ENCODE measurements at places on chromosomes 7 and 10. TPM values are rescaled to one million over a fixed set of nuclear protein-coding genes. Genes with fewer than 3 reads are reported as not detected.

Gene SPDYE2
- not detected for total RNA-seq

Gene RARRES2
- total RNA-seq, result 73.1 TPM

Gene CPN1
- total RNA-seq, result not detected

Gene MOGAT3
- total RNA-seq, result not detected

Gene CYCS
- 63.8 TPM for total RNA-seq

DNA sequence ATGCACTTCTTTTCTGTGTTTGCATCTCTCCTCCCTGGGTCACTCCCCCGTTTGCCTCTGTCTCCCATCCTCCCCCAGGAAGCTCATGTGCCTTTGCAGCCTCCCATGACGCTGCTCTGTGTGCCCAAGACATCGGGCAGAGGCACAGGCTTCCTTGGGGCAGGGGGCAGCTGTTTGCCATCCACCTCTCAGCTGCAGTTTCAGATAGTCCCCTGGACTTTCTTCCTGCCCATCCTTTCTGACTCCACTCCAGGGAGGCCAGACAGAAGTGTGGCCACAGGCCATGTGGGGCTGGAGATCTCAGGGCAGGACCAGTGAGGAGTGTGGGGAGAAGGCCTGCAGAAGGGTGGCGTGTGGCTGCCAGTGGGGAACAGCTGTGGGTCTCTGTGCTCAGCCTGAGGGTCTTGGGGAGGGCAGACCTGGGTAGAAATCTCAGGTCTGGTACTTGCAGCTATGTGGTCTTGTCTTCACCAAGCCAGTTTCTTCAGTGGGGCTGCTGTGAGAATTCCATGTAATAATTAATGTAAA, 10.6 kb upstream of the SAMD8 start:
- no peak overlapping the region for H3K4me3 ChIP-seq
- H3K36me3 ChIP-seq, result no peaks in the 10 kb centered on the region
- H3K27ac ChIP-seq, result no peak overlapping the region
- H3K27me3 ChIP-seq, result no peaks in the 10 kb centered on the region

GRCh38 chr7:28502408-28502807, 90.1 kb downstream of the CREB5 start:
- no peaks in the 10 kb centered on the region for H3K36me3 ChIP-seq
- no peaks in the 10 kb centered on the region for H3K4me1 ChIP-seq
- no peak for DNase-seq
- no peak overlapping the region for H3K27ac ChIP-seq
- no peak overlapping the region for H3K4me3 ChIP-seq
- no peaks in the 10 kb centered on the region for H3K27me3 ChIP-seq

DNA sequence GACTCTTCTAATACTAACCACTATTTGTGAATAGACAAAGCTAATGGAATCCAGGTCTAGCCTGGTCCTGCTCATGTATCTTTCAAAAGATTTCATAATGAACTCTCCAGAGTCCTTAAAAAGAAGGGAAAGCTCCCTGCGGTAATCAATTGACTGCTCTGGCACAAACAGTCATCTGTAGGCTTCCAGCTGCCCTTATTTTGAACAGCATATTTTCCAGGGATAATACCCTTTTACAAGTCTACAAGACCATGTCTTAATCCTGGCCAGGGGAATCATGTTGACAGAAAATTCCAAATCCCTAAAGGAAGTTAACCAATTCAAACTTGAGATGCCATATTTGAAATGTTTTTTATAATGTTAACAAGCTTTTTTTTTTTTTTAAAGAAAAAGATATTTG, 34.6 kb downstream of the ADAM12 start:
- H3K27ac ChIP-seq, result no peak overlapping the region
- no peaks in the 10 kb centered on the region for H3K36me3 ChIP-seq
